ENCODE measurements at places on chromosomes 16 and 17. TPM values are rescaled to one million over a fixed set of nuclear protein-coding genes. Genes with fewer than 3 reads are reported as not detected.

BCL6B gene
- 2.6 TPM for total RNA-seq

ALOXE3 gene
- total RNA-seq = not detected

DNA sequence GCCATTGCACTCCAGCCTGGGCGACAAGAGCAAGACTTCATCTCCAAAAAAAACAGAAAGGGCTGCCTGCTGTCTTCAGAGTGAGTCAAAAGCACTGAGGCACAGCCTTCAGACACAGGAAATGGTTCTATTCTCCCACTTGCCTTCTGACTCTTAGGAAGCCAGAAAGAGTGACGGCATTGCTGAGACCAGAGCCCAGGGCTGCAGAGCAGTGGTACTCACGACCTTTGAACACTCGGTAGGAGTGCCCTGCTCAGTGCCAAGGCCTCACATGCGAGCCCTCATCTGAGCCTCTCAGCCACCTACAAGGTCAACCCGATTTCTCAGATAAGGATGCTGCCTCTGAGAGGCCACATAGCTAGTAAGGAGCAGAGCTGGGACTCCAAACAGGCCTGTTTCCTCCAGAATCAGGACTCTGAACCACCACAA is 3.5 kb upstream of the ITGAE start:
- H3K36me3 ChIP-seq = peaks cover 10% of the 10 kb centered on the region
- H3K27ac ChIP-seq = no peak overlapping the region
- peaks cover 11% of the 10 kb centered on the region for H3K4me1 ChIP-seq
- no peak for DNase-seq
- no peak overlapping the region for H3K4me3 ChIP-seq

SLC2A4 gene
- total RNA-seq = 72.9 TPM

DNA sequence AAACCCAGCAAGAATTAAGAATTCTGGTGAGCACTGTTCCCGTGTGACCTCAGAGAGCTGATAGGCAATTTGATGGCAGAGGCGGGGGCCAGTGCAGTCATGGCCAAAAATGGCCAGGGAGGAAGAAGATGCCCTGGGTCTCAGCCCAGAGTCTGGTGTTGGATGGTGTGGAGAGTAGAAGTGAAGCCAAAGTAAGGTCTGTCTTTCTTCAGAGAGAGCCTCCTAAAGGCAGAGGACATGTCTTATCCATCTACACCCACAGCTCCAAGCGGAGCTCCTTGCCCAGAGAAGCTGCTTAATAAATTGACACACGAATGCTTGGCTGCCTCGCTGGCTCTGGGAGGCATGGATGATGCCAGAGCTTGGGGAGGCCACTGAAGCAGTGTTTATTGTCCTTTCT is 19.7 kb upstream of the ZNF652 start:
- no peak overlapping the region for H3K4me3 ChIP-seq
- H3K27me3 ChIP-seq = no peaks in the 10 kb centered on the region
- peak overlapping the region; percentile 88 for H3K27ac ChIP-seq
- peaks cover 51% of the 10 kb centered on the region for H3K4me1 ChIP-seq

DNA sequence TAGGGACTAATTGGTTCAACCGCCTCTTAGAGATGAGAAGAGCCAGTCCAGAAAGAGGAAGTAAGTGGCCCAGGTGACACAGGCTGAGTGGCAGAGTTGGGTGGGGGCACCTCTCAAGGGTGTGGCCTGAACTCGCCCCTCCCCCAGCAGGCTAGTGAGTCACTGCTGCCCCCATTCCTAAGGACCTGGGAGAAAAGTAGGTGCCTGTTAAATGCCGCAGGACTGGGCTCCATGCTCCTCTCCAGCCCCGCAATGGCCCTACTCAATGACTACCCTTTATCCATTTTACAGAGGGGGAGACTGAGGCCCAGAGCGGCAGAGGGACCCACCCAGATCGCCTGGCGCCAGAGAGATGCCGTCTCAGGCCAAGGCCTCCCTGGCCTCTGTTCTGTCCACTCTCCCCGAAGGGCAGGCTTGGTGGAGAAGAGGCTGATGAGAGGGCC is 8.1 kb downstream of the TMEM235 start:
- no peaks in the 10 kb centered on the region for H3K27me3 ChIP-seq
- H3K4me1 ChIP-seq = no peaks in the 10 kb centered on the region
- H3K36me3 ChIP-seq = no peaks in the 10 kb centered on the region
- H3K27ac ChIP-seq = no peak overlapping the region
- no peak for DNase-seq

DNA sequence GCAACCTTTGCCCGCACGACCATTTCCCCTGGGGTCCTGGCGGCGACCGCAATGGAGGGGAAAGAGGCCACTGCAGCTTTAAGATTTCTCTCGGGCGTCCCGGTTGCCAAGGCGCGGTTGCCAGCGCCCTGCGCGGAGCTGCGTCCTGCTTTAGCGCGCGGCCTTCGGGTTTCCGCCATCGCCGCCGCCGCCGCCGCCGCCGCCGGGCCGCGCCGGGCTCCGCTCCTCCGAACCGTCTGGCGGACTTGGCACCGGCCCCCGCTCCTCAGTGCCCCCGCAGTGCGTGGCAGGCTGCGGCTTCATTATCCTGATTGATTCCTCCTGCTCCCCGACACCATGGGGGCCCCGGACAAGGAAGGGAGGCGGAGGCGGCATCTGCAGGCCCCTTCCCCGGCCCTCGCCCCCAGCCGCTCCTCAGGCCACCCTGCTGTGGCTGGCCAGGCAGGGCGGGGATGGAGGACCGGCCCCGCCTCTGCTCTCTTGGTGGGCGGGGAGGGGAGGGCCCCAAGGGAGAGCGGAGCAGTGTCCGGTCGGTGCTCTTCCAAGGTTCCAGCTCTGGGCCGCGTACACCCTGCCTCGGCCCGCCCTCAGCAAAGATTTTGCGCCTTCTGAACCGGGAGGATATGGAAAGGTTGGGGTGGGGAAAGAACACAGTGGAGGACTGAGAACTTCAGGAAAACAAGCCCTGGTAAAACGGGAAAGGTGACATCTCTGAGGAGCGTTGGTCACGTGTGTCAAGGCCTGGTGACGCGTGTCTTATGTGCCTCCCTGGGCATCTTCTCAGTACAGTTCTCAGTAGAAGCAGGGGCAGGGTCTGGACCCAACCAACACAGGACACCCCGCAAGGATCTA is 34.0 kb downstream of the NEUROD2 start:
- H3K27me3 ChIP-seq = no peaks in the 10 kb centered on the region
- H3K4me1 ChIP-seq = peaks cover 15% of the 10 kb centered on the region
- peak overlapping the region; percentile 86 for H3K27ac ChIP-seq
- H3K4me3 ChIP-seq = peak overlapping the region; percentile 71
- peaks cover 4% of the 10 kb centered on the region for H3K36me3 ChIP-seq

DNA sequence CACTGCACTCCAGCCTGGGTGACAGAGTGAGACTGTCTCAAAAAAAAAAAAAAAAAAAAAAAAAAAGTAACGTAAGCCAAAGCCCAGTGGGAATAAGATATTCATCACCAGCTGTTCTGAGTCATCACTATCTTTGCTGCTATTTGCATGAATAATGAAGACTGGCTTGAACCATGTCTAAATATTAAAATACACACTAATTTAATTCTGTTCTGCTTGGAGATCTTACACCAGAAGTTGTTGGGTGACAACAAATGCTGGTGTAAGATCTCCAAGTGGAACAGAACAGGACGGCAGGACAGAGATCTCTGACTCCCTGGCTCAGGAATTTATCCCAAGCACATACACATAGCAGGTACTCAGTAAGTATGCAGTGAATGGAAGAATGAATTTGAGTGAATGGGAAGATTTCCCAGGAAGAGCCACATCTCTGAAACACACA is 19.6 kb downstream of the DNAH17 start:
- H3K27ac ChIP-seq = no peak overlapping the region
- no peak overlapping the region for H3K4me3 ChIP-seq
- no peak for DNase-seq
- H3K4me1 ChIP-seq = no peaks in the 10 kb centered on the region
- H3K36me3 ChIP-seq = no peaks in the 10 kb centered on the region

FCSK gene
- 11.8 TPM for total RNA-seq

DNA sequence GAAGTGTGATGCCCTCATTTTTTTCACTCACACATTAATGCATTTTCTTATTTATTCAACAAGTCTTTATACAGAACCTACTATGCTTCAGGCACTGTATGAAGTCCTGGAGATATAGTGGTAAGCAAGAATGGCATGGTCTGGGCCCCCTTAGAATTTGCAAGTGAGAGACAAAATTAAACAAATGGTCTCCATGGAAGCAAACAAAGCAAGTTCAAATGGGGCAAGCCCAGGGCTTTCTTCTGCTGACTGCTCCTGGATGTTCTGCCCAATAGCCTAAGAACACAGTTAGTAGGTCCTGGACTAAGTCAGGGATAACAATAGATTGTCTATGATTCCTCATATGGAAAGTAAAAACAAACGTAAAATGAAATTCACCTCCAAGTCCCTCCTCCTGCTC is 31.3 kb upstream of the DDX52 start:
- no peak for DNase-seq
- no peaks in the 10 kb centered on the region for H3K36me3 ChIP-seq
- no peak overlapping the region for H3K27ac ChIP-seq
- H3K27me3 ChIP-seq = no peaks in the 10 kb centered on the region
- H3K4me1 ChIP-seq = no peaks in the 10 kb centered on the region
- H3K4me3 ChIP-seq = no peak overlapping the region

GAS2L2 gene
- not detected for total RNA-seq

DNA sequence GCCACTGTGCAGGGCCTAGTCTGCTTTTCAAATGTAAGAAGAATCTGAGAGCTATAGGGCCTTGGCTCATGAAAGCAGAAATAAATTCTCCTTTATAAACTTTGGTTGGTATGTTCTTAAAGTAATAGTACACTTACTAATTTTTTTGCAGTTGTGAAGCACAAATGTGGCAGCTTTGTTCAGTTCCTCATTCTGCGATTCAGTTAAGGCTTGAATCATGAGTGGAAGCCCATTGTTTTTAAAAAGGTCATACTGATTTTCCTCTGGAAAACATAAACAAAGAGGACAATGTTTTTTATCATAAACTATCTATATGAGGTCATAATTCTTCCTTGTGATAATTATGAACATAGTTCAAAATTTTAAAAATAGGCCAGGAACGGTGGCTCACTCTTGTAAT is 23.6 kb upstream of the DYNC1LI2 start:
- no peaks in the 10 kb centered on the region for H3K27me3 ChIP-seq
- H3K27ac ChIP-seq = no peak overlapping the region
- H3K4me3 ChIP-seq = no peak overlapping the region
- no peaks in the 10 kb centered on the region for H3K4me1 ChIP-seq

ACOX1 gene
- total RNA-seq = 38.4 TPM

MAPK7 gene
- total RNA-seq = 45.7 TPM

BRIP1 gene
- 0.36 TPM for total RNA-seq

DNAAF8 gene
- 0.14 TPM for total RNA-seq

DNA sequence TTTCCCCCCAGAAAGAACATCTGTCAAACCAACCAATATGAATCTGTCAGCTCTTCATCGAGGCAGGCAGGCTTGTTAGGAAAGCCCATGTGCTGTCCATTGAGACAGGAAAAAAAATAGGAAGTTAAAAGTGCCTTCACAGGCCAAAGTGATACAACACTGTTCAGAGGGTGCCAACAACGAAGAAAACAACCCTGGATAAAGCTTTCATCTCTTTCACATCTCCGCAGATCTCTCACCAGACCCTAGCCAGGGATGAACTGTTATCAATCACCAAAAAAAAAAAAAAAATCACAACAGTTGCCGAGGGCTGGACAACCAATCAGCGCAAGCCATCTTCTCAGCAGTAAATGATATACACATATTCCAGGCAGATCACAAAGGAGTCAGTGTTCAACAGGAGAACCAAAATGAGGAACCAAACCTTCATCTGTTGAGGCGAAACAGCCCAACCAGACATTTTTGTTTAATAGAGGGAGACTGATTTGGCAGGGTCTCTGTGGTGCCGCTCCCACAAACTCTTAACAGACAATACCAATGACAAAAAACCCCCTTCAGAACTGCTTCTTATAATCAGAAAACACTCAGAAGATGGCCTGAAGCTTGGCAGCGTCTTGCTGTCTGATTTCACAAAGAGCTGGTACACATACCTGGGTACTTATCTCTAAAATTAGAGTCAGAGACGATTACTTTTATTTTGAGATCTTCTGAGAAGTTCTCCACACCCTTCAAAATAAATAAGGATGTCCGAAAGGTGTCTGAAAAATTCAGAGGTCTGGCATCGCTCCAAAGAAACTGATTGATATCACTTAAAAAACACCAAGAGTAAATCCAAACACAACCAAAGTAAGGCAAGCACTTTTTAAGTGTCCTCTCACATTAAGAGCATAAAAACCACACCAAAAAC is 1.8 kb downstream of the MAP3K14 start:
- no peaks in the 10 kb centered on the region for H3K36me3 ChIP-seq
- peak overlapping the region; percentile 93 for H3K4me3 ChIP-seq
- H3K27me3 ChIP-seq = no peaks in the 10 kb centered on the region
- DNase-seq = no peak
- peak overlapping the region; percentile 98 for H3K27ac ChIP-seq

GPR142 gene
- total RNA-seq = 1.8 TPM
